ENCODE measurements at places on chromosomes 7 and 10. TPM values are rescaled to one million over a fixed set of nuclear protein-coding genes. Genes with fewer than 3 reads are reported as not detected.

Gene WDFY4
- total RNA-seq = 8.2 TPM

Gene PRTFDC1
- 1.8 TPM for total RNA-seq

Gene AASS
- 4.3 TPM for total RNA-seq

Gene SCART1
- 3.8 TPM for total RNA-seq

Gene PLCE1
- total RNA-seq = not detected

- peaks cover 19% of the 10 kb centered on the region for H3K27me3 ChIP-seq
- no peaks in the 10 kb centered on the region for H3K36me3 ChIP-seq
- no peak overlapping the region for H3K4me3 ChIP-seq
- no peak for DNase-seq
Measured at GRCh38 chr10:83917537-83918506, 221.5 kb upstream of the GHITM start.

GRCh38 chr10:13165177-13165576, 3.8 kb downstream of the MCM10 start:
- H3K4me1 ChIP-seq = peaks cover 11% of the 10 kb centered on the region
- no peak for DNase-seq
- no peak overlapping the region for H3K4me3 ChIP-seq
- H3K27me3 ChIP-seq = no peaks in the 10 kb centered on the region
- no peaks in the 10 kb centered on the region for H3K36me3 ChIP-seq
- H3K27ac ChIP-seq = no peak overlapping the region

GRCh38 chr10:128463991-128464760, 338.0 kb upstream of the MKI67 start:
- no peaks in the 10 kb centered on the region for H3K4me1 ChIP-seq
- no peak overlapping the region for H3K4me3 ChIP-seq
- H3K36me3 ChIP-seq = no peaks in the 10 kb centered on the region
- DNase-seq = peak; percentile 14
- H3K27me3 ChIP-seq = peaks cover 32% of the 10 kb centered on the region

GRCh38 chr7:131654249-131654558, 97.8 kb upstream of the PODXL start:
- H3K27me3 ChIP-seq = peaks cover 9% of the 10 kb centered on the region
- H3K4me1 ChIP-seq = peaks cover 8% of the 10 kb centered on the region
- no peaks in the 10 kb centered on the region for H3K36me3 ChIP-seq
- H3K4me3 ChIP-seq = no peak overlapping the region

- H3K27ac ChIP-seq = no peak overlapping the region
- no peaks in the 10 kb centered on the region for H3K36me3 ChIP-seq
- H3K4me3 ChIP-seq = no peak overlapping the region
- H3K4me1 ChIP-seq = no peaks in the 10 kb centered on the region
- DNase-seq = no peak
- peaks cover 14% of the 10 kb centered on the region for H3K27me3 ChIP-seq
Measured at GRCh38 chr7:113099284-113099919, 12.8 kb upstream of the GPR85 start.

GRCh38 chr10:44030132-44030531, 354.8 kb downstream of the CXCL12 start:
- H3K4me1 ChIP-seq = no peaks in the 10 kb centered on the region
- no peaks in the 10 kb centered on the region for H3K36me3 ChIP-seq
- no peak overlapping the region for H3K27ac ChIP-seq

DNA sequence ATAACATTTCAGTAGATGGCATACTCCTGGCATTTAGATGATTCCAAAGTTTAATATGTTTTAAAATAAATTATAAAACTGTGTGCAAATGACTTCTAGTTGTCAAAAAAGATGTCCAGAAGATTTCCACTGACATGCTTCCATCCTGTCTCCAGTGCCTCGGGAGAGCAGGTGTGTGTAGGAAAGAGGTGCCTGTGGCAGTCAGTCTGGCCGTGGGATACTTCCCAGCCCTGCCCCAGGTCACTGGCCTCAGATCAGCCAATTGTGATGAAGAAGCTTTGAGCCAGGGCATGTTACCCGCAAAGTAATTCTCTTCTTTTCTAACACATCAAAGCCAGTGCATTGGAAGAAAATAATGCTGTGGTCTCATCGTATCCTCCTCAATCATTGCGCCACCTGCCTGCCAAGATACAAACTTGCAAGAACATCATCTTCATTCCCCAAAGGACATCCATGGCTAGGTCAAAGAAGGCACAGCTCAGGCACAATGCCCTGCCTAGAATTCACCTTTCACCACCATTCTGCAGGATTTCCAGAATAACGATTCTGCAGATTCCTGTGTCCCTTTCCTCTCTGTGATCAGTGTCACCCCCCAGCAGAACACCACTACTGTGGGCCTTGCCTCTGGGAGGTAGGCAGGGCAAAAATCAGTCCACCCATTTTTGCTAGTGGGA, 6.3 kb upstream of the KCNMA1 start:
- DNase-seq = peak; percentile 21
- H3K4me3 ChIP-seq = no peak overlapping the region
- H3K27ac ChIP-seq = no peak overlapping the region
- H3K27me3 ChIP-seq = peaks cover 30% of the 10 kb centered on the region
- no peaks in the 10 kb centered on the region for H3K36me3 ChIP-seq

GRCh38 chr7:43873300-43873699, 4.0 kb upstream of the MRPS24 start:
- no peaks in the 10 kb centered on the region for H3K27me3 ChIP-seq
- DNase-seq = no peak
- no peak overlapping the region for H3K4me3 ChIP-seq
- peaks cover 13% of the 10 kb centered on the region for H3K36me3 ChIP-seq
- peaks cover 17% of the 10 kb centered on the region for H3K4me1 ChIP-seq

- no peaks in the 10 kb centered on the region for H3K36me3 ChIP-seq
- H3K4me3 ChIP-seq = no peak overlapping the region
- H3K27ac ChIP-seq = no peak overlapping the region
Measured at GRCh38 chr10:69865450-69865849, 63.7 kb downstream of the COL13A1 start.

GRCh38 chr7:157951300-157952049, 614.7 kb downstream of the DNAJB6 start:
- H3K36me3 ChIP-seq = peaks cover 7% of the 10 kb centered on the region
- peaks cover 2% of the 10 kb centered on the region for H3K4me1 ChIP-seq
